ENCODE measurements at places on chromosomes 12 and 14.

DNA sequence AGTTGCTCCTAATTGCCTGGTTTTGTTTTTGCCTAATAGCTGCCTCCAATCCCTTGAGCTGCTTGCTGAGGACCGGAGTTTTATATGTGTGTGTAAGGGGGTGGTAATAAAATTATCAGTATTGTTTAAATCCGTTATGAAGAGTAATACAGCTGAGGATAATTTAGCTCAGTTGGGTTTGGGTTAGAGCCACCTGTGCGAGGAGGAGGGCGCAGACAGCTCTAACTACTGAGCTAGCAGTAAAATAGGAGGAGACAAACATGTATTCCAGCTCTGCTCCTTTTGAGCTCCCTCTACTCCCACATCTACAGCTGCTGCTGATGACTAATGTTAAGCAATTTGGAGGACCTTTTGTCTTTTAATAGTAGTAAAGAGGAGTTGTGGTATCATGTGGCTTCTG, 61.5 kb downstream of the SPATS2 start:
- DNase-seq: no peak

- DNase-seq: no peak
Observed at GRCh38 chr12:61999311-61999710, 260.9 kb upstream of the USP15 start.

GRCh38 chr14:54197369-54197768, 199.4 kb upstream of the CDKN3 start:
- no peak for DNase-seq

GRCh38 chr14:97638864-97639263, 841.7 kb downstream of the VRK1 start:
- no peak for DNase-seq

DNA sequence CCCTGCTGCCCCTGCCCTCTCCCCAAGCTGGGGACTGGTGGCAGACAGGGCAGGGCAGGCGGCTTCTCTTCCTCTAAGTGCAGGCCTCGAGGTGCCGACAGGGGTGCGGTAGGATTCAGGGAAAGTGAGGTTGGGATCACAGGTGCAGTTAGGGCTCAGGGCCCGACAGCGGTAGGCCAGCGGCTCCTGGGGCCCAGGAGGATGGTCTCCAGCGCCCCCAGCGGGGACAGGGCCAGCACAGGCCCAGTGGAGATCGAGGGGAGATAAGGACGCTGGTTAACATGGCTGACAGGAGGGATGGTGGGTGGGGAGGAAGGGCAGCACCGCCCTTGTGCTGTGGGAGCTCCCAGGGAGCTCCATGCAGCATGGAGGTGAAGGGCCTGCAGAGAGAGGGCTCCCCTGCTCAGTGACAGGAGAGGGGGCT, 935 bp upstream of the CRIP1 start:
- peak; percentile 81 for DNase-seq

DNA sequence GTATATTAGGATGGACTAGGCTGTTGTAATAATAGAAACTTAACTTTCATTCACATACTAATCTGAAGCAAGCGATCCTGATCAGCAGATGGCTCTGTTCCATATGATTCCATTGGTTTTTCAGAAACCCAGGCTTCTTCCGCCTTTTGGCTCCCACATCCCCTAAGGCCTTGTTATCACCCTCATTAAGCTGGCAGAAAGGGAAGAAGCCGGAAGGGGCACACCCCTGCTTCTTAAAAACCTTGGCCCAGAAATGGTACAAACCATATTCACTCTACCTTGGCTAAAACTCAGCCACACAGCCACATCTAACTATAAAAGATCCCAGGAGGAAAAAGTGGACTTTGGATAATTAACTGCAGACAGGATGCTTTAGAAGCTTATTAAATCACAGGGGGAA, 329.2 kb downstream of the PCNX1 start:
- peak; percentile 40 for DNase-seq

GRCh38 chr14:50417853-50418252, 21.2 kb upstream of the CDKL1 start:
- DNase-seq: no peak

- DNase-seq: no peak
Observed at GRCh38 chr12:128784030-128784760, 39.6 kb downstream of the SLC15A4 start.

DNA sequence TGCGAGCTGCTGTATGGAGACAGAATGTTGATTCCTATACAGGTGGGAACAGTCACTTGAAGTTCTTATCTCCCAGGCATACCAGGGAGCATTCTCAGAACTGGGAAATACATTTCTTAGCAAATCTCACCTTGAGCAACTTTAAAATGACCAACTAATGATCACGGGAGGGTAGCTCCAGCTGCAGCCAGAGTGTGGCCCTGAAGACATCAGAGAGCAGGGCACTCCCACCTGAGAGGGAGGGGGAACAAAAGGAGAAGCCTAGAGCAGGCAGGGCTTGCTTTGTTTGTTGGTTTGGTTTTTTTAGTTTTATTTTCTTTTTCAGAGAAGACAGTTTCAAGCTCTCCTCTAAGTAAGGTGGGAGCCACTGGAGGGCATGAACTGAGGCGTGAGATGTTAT, 101.1 kb downstream of the OTX2 start:
- DNase-seq: no peak

DNA sequence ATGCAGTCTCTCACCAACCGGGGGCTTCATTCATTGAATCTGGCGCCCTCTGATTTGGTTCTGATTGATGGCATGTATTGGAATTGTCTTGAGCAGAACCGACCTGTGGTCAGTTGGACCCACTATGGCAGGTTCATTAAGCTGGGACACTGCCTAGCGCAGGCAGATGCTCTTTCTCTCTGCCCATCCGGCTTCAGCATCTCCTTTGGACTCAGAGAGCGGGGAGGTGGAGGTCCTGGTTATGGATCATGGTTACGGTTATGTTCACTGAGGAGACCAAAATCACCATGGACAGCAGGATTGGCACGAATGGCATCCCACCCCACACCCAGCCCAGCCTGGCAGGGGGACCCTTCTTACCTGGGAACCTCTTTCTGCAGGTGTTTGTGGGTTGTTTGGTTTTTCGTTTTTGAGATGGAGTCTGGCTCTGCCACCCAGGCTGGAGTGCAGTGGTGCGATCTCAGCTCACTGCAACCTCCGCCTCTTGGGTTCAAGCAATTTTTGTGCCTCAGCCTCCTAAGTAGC, 16.4 kb upstream of the BCL7A start:
- no peak for DNase-seq

DNA sequence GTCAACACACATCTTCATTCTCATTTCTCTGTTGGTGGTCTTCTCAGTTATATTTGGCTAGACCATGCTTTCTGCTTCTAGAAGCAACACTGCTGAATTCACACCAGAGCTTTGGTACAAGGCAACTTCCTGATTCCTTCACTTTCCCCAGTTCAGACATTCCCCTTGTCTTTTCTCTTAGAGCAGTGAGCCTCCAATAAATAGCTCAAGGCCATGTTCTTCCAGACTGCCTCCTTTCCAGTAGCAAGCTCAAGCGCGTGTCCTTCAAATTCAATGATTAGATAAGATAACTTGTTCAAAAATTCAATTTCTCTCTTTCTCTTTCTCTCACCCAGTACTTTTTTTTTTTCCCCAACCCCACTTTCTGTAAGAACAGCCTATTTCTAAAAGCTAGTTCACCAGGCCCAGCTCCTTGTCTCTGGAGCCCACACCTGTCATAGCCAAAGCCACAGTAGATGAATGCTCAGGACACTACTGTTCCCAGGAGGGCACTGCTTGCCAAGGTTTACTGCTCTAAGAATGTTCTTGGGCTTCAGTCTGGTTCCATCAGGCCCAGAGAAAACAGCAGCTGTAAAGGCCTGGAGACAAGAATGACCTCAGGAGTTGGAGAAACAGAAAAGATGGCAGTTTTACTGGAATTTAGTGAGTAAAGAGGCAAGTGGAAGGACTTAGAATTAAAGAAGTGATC, 17.7 kb downstream of the TBK1 start:
- no peak for DNase-seq

- DNase-seq: no peak
Observed at GRCh38 chr14:90731487-90731886, 84.7 kb downstream of the TTC7B start.

DNA sequence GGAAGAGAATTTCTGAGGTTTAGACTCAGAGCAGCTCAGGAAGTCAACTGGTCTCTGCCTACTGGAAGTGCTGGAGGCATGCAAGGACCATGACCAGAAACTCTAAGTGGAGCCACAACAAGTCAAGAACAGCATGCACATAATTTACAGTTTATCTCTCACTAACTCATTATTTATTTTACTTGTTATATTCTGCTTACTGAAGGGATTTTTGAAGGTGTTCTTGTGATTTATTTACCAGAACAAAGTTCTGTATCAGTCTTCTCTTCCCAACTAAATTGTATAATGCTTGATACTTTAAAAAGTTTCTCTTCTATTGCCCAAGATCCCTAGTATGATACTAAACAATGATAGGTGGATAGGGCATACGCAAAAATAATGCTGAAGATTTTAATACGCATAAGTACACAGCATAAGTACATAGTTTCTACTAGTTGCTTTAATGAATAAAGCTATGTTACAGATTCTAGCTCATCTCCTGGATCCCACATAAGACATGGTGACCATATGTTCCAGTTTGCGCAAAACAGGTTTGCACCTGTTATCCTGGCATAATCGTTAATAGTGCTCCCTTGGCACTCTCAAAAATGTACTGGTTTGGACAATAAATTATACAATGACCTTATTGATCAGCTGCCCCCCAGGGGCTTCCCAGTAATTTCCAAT, 11.6 kb upstream of the SPTB start:
- no peak for DNase-seq

- DNase-seq: no peak
Observed at GRCh38 chr12:100365411-100365810, 8.5 kb downstream of the SLC17A8 start.

DNA sequence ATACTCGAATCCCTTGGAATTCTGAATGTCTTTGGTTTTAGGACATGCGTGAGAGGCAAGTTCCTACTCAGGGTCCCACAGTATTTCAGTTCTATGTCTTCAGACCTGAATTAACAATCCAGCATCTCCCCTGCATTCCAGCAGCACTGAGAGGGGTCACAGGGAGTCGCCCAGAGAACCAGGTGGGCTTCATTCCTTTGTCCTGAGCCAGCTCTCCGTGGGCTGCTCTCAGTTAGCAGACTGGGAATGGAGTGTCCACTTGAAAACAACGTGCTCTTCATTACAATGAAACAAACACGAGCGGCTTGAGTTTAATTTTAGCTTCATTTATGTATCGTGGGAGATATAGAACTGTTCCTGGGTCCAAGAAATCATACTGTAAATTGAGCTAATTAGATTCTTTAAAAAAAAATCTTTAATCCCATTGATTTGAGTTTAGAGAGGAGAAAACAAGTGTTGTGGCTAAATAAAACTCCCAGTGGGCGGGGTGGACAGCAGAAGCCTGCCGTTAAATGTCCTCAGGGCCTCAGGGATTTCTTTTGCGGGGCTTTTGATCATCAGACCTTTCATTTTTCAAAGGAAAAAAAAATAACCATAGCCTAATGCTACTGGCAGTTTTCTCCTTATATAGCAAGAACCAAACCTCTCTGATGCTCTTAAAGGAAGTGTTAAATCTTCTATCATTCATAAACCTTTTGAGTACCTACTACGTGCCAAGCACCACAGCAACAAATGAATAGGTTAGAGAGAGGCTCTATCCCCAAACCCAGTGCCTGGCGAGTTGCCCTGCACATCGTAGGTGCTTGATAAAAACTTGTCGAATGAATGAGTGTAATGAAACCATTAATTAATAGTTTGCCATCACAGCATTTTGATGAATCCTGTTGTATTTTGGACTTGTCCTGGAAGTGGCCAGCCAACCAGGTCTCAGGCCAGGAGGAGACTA, 140.4 kb downstream of the CHST11 start:
- DNase-seq: peak; percentile 20

GRCh38 chr14:57818511-57818910, 47.4 kb downstream of the SLC35F4 start:
- no peak for DNase-seq

DNA sequence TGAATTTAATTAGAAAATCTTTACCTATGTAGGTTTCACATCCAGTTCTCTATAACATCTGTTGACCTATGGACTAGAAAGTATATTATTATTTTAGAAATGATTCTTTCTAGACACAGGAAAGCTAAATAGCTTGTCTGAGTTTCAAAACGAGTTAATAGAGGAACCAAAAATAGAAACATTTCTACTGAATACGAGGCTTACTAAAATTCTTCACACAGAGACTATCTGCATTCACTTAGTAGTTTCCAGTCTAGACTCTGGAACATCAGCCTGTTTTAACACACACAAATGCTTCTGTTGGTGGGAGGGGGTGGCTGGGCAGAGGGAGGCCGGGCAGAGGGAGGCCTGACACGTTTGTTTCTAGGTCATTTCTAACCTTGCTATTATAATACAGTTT, 29.7 kb downstream of the RGS6 start:
- DNase-seq: no peak

DNA sequence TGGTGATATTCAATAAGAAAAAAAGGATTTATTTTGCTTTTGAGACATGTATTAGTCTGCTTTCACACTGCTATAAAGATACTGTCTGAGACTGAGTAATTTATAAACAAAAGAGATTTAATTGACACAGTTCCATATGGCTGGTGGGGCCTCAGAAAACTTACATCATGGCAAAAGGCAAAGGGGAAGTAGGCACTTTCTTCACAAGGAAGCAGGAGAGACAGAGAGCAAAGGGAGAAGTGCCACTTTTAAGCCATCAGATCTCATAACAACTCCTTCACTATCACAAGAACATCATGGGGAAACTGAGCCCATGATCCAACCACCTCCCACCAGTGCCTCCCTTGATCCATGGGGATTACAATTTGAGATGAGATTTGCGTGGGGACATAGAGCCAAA, 43.9 kb downstream of the BHLHE41 start:
- DNase-seq: no peak

DNA sequence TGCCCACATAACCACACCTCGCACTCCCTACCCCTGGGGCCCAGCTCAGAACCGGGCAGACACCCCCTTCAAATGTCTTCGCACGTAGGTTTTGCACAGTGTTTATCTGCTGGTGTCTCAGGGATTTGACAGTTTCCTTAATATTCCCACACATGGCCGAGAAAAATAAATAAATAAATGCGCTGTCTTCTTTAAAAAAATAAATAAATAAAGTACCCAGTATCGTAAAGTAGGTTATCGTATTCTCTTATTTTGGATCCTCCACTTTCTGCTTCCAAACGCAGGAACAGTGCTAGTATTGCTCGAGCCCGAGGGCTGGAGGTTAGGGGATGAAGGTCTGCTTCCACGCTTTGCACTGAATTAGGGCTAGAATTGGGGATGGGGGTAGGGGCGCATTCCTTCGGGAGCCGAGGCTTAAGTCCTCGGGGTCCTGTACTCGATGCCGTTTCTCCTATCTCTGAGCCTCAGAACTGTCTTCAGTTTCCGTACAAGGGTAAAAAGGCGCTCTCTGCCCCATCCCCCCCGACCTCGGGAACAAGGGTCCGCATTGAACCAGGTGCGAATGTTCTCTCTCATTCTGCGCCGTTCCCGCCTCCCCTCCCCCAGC, 710 bp upstream of the FOS start:
- no peak for DNase-seq

DNA sequence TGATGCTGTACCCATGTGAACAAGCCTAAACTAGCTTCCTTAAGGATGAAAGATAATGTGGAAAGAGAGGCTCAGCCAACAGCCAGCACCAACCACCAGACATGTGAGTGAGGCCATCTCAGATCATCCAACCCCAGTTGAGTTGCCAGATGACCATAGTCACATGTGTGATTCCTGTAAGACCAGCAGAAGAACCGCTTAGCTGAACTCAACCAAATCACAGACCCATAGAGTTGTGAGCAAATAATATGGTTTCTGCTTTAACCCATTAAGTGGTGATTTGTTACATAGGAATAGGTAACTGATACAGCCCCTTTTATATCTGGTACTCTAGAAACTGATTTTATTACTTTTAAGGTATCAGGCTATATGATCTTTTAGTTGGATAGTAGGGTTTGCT, 17.6 kb upstream of the ELK3 start:
- no peak for DNase-seq

- no peak for DNase-seq
Observed at GRCh38 chr14:28770061-28770460, 3.5 kb downstream of the FOXG1 start.
